ENCODE measurements at places on chromosomes 2 and 18. TPM values are rescaled to one million over a fixed set of nuclear protein-coding genes. Genes with fewer than 3 reads are reported as not detected.

Gene EIF4E2
- 52.8 TPM for total RNA-seq

Gene BCL11A
- total RNA-seq: 4.3 TPM

Gene PKDCC
- total RNA-seq: 0.49 TPM

Gene MC5R
- total RNA-seq: not detected

Gene INHBB
- 0.16 TPM for total RNA-seq

Gene RAB12
- 28.4 TPM for total RNA-seq

Gene COL6A3
- 0.19 TPM for total RNA-seq

Gene PTPRN
- not detected for total RNA-seq

Gene STPG4
- total RNA-seq: 0.83 TPM

Gene MLPH
- total RNA-seq: 27.1 TPM

Gene MOGAT1
- not detected for total RNA-seq

Gene PTGR3
- total RNA-seq: 19.8 TPM

Gene GALR1
- total RNA-seq: not detected

Gene EGR4
- 0.22 TPM for total RNA-seq

Gene CNTNAP5
- total RNA-seq: not detected

Gene IL36B
- total RNA-seq: not detected

Gene TBR1
- 0.26 TPM for total RNA-seq

Gene TOGARAM2
- total RNA-seq: 0.16 TPM

Gene SNED1
- total RNA-seq: 18.0 TPM

Gene POTEE
- total RNA-seq: not detected

Gene CACNB4
- total RNA-seq: 0.49 TPM

Gene CXCR1
- 0.12 TPM for total RNA-seq

Gene ACVR1C
- 0.12 TPM for total RNA-seq

Gene ALPP
- total RNA-seq: 0.35 TPM

Gene KCTD18
- total RNA-seq: 13.3 TPM

Gene ASAP2
- 80.8 TPM for total RNA-seq

Gene VPS54
- total RNA-seq: 16.5 TPM

Gene ANO7
- 0.14 TPM for total RNA-seq

Gene TXNDC2
- total RNA-seq: not detected

Gene ZNF521
- not detected for total RNA-seq

Gene ANKMY1
- 19.5 TPM for total RNA-seq

Gene MC2R
- not detected for total RNA-seq

Gene ADCY3
- total RNA-seq: 50.3 TPM

Gene ABCG5
- not detected for total RNA-seq

Gene KCNJ3
- total RNA-seq: not detected

Gene RBM43
- 3.0 TPM for total RNA-seq

Gene COL5A2
- total RNA-seq: 7.4 TPM

Gene SDC1
- 214 TPM for total RNA-seq

Gene SKA1
- 7.8 TPM for total RNA-seq

Gene SCYGR5
- total RNA-seq: not detected

Gene EPAS1
- 200 TPM for total RNA-seq

Gene FBXO15
- 0.79 TPM for total RNA-seq

Gene OSR1
- total RNA-seq: 1.3 TPM

Gene NOSTRIN
- total RNA-seq: 0.44 TPM

Gene SPC25
- 3.5 TPM for total RNA-seq

Gene MBP
- total RNA-seq: 31.6 TPM
